Upper lobe of right lung (tissue), 1 donor: ENCODE measurements at places on chromosomes 1 and 21.

DNA sequence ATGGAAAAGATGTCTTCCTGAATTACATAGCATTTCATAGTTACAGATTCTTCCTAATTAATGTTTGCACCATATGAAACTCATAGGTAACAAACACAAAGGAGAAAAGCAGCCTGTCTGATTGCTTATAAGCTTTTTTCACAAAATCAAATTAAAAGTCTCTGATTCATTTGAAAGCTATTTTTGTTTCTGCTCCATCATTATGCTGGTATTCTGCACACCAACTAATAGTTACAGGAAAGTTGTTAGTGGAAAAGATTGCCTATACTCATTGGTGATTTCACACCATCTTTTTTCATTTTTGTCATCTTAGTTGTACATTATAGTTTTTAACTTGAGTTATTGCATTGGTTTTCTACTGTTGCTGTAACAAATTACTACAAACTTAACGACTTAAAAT is 70.0 kb downstream of the PRKAA2 start:
- no peaks in the 10 kb centered on the region for H3K27me3 ChIP-seq
- no peaks in the 10 kb centered on the region for H3K36me3 ChIP-seq
- no peak overlapping the region for H3K27ac ChIP-seq
- DNase-seq, result no peak
- no peak overlapping the region for H3K4me3 ChIP-seq
- H3K4me1 ChIP-seq, result no peaks in the 10 kb centered on the region

GRCh38 chr1:203167913-203168200 is 7.8 kb downstream of the MYBPH start:
- no peaks in the 10 kb centered on the region for H3K27me3 ChIP-seq
- H3K27ac ChIP-seq, result no peak overlapping the region
- DNase-seq, result no peak
- H3K36me3 ChIP-seq, result no peaks in the 10 kb centered on the region
- H3K4me3 ChIP-seq, result no peak overlapping the region

DNA sequence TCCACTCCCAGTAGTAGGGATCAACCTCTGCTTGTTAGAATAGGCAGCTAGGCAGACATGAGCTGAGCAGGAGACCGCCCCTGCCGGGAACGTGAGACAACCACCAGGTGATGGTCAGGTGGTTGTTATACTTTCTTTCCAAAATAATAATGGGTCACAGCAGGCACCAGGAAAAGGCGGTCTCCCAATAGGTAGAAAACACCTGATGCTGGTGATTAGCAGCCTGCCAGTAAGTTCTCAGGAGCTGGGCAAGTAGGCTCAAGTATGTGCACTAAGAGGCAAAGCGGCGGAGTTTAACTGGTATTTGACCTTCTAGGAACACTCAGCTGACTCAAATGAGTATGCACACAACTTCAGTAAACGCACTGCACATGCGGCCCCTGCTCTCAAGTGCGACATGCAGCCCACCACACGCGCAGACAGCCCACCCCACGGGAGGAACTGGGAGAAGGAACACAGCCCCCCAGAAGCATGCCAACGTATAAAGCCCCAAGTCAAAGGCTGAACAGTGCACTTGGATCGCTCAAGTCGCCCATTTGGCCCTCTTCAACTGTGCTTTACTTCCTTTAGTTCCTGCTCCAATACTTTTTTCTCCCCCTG is 80.0 kb downstream of the DESI2 start:
- peak; percentile 70 for DNase-seq
- no peak overlapping the region for H3K4me3 ChIP-seq
- H3K27me3 ChIP-seq, result no peaks in the 10 kb centered on the region
- H3K36me3 ChIP-seq, result no peaks in the 10 kb centered on the region

- H3K27ac ChIP-seq, result no peak overlapping the region
- H3K36me3 ChIP-seq, result no peaks in the 10 kb centered on the region
- DNase-seq, result no peak
- no peaks in the 10 kb centered on the region for H3K4me1 ChIP-seq
- H3K27me3 ChIP-seq, result no peaks in the 10 kb centered on the region
Observed at GRCh38 chr1:175417316-175417715, 224.7 kb upstream of the KIAA0040 start.

DNA sequence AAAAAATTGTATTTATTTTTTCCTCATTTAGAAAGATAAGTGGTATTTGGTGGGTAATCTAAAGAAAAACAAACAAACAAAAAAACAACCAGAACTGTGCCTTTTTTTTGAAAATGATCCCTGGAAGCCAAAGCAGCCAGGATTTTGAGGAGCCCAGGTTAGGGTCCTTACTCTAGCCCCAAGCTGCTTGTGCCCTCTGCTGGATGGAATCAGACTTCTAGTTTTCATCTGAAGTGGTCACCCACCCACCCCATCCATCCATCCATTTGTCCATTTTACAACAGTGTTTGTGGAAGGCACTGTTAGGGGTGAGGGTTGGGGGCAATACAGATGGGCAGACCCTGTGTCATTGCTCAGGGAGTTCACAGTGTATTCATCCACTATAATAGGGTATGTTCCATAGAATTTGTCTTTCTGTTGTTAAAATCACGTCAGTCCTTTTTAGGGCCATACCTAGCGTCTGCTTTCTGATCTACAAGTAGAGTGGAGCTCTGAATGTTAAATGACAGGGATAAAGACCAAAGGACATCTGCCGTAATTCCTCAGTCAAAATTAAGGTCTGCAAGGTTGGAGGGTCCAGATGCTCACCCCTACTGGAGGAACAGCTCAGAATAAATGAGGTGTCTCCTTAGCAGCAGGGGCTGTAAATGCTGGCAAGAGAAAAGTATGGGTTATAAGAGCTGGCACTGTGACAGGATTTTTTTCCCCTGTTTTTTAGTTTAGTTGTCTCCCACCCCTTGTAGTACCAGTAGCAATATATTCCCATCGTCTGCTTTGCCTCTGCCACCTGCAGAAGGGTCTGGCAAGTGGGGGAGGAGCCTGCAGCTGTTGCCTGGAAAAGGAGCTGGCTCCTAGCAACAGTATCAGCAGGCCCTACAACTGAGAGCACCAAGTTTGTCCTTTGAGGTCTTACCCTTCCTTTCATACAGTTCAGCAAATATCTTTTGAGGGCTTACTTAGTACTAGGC is 3.2 kb downstream of the LRRC42 start:
- no peaks in the 10 kb centered on the region for H3K27me3 ChIP-seq
- DNase-seq, result no peak
- H3K27ac ChIP-seq, result no peak overlapping the region
- no peak overlapping the region for H3K4me3 ChIP-seq

DNA sequence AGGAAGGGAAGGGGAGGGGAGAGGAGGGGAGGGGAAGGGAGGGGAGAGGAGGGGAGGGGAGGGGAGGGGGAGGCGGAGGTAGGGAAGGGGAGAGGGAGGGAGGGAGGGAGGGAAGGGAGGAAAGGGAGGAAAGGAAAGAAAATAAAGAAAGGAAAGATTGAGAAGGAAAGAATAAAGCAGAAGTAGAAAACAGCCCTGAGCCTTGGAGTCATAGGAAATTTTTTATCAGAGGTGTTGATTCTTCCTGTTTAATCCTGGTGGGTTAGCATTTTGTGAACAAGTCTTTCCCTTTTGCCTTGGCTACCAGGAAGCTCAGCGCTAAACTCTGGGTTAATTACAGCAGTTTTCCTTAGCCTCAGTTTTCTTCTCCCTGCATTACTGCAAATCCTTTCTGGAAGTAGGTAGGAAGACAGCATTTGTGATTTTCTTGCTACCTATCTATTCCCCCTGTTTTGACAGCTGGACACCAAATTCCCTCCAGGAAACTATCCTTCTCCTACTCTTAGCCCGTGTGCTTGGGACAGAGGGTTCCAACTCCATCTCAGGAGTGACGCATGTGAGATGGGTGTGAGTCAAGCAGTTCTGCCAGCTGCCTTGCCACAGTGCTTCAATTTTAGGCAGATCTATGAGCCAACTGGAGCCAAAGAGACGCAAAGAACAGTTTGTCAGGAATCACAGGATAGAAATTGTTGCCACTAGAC is 26.9 kb downstream of the TOMM20 start:
- H3K4me1 ChIP-seq, result peaks cover 4% of the 10 kb centered on the region
- H3K27me3 ChIP-seq, result no peaks in the 10 kb centered on the region
- H3K27ac ChIP-seq, result no peak overlapping the region

GRCh38 chr1:208003241-208003640 is 92.3 kb upstream of the CD34 start:
- no peak for DNase-seq
- no peak overlapping the region for H3K27ac ChIP-seq
- no peaks in the 10 kb centered on the region for H3K36me3 ChIP-seq
- H3K27me3 ChIP-seq, result no peaks in the 10 kb centered on the region

- H3K27ac ChIP-seq, result no peak overlapping the region
- H3K4me3 ChIP-seq, result no peak overlapping the region
- H3K27me3 ChIP-seq, result no peaks in the 10 kb centered on the region
- DNase-seq, result no peak
- peaks cover 10% of the 10 kb centered on the region for H3K4me1 ChIP-seq
- H3K36me3 ChIP-seq, result peaks cover 85% of the 10 kb centered on the region
Observed at GRCh38 chr1:244846653-244847052, 11.2 kb downstream of the COX20 start.

DNA sequence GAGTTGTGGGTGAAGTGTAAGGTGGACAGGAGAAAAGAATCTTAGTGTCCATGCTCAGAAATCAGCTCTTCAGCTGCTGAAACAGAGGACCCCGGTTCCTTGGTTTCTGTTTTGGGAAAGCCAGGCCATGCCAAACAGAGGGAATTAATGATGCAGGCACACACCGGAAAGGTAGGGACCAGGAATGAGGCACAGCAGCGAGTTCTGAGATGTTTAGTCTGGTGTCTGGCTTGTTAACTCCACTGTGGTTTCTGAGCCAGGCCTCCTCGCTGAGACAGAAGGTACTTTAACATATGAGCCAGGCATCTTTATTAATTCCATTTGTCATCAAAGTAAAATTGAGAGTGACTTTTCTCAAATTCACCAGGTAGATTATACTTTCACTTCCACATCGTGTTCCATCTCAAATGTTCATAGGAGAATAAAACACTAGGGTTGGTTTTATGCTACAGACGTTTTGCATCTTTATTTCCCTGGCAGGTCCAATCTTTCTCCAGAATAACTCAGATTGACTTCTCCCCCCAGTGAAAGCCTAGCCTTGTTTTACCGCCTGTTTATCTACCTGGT is 23.5 kb downstream of the LRRC8D start:
- no peak for DNase-seq
- peak overlapping the region; percentile 69 for H3K27ac ChIP-seq
- H3K27me3 ChIP-seq, result no peaks in the 10 kb centered on the region
- H3K36me3 ChIP-seq, result no peaks in the 10 kb centered on the region
- H3K4me3 ChIP-seq, result peak overlapping the region; percentile 73
- peaks cover 14% of the 10 kb centered on the region for H3K4me1 ChIP-seq

GRCh38 chr1:26359981-26360806 is 6.3 kb upstream of the CRYBG2 start:
- DNase-seq, result no peak
- peak overlapping the region; percentile 28 for H3K4me3 ChIP-seq

- no peaks in the 10 kb centered on the region for H3K27me3 ChIP-seq
- H3K36me3 ChIP-seq, result no peaks in the 10 kb centered on the region
- H3K27ac ChIP-seq, result no peak overlapping the region
- H3K4me3 ChIP-seq, result no peak overlapping the region
- no peaks in the 10 kb centered on the region for H3K4me1 ChIP-seq
Observed at GRCh38 chr1:90394247-90394646, 322.9 kb downstream of the BARHL2 start.

GRCh38 chr1:86472152-86472551 is 3.4 kb downstream of the CLCA1 start:
- no peaks in the 10 kb centered on the region for H3K36me3 ChIP-seq
- H3K4me1 ChIP-seq, result no peaks in the 10 kb centered on the region
- no peak overlapping the region for H3K27ac ChIP-seq
- no peak overlapping the region for H3K4me3 ChIP-seq
- no peaks in the 10 kb centered on the region for H3K27me3 ChIP-seq

DNA sequence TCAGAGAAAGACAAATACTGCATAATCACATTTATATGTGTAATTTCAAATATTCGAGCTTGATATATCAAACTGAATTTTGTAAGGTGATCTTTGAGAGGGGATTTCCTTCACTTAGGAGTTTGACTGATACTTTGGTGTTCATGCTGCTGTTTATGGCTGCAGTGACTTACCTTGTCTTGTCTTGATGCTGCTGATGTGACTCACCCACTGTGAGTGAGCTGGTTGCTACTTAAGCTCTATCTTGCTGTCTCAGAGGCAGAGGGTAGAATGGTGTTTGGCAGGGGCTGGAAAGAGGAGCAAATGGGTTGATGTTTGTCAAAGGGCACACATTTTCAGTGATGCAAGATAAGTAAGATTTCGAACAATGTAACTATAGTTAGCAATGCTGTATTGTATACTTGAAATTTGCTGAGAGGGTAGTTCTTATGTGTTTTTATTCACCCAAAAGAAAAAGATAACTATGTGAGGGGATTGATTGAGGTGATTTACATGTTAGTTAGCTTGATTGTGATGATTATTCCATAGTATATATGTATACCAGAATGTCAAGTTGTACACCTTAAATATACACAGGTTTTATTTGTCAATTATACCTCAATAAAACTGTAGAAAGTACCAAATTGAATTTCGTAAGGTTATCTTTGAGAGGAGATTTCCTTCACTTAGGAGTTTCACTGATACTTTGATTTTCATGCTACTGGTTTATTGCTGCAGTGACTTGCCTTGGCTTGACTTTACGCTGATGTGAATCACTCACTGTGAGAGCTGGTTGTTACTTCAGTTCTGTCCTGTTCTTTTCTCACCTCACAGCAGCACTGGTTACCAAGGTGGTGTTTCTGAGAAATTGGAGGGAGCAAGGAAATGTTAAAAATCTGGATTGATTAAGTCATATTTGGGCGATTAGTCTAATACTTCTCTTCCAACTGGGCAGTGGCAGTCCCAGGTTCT is 94.5 kb upstream of the SLC5A9 start:
- H3K4me1 ChIP-seq, result no peaks in the 10 kb centered on the region
- DNase-seq, result no peak
- H3K27ac ChIP-seq, result no peak overlapping the region
- no peaks in the 10 kb centered on the region for H3K36me3 ChIP-seq

DNA sequence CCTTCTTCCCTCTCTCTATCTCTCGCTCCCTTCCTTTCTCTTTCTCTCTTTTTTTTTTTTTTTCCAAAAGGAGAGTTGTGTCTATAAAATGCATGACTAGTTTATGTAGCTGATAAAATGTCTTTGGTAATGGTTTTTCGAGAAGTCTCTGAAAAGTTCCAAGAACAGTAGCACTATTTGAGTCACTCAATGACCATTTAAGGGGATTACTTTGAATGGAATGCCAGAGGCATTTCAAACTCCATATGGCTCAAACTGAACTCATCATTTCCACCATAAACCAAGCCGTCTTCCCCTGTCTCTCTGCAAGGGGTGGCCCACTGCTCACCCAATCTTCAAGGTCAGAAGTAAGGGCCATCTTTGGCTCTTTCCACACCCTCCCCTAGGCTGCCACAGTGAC is 93.3 kb downstream of the FAM78B start:
- H3K27me3 ChIP-seq, result no peaks in the 10 kb centered on the region
- H3K27ac ChIP-seq, result no peak overlapping the region
- no peak overlapping the region for H3K4me3 ChIP-seq
- no peaks in the 10 kb centered on the region for H3K4me1 ChIP-seq
- no peaks in the 10 kb centered on the region for H3K36me3 ChIP-seq

- no peak overlapping the region for H3K4me3 ChIP-seq
- H3K27ac ChIP-seq, result no peak overlapping the region
Observed at GRCh38 chr21:25859235-25859929, 124.6 kb downstream of the GABPA start.
